CD4-positive, alpha-beta T cell treated with Interleukin-1 beta for 1 hour (primary cell): ENCODE measurements at places on chromosomes 1 and 21.

DNA sequence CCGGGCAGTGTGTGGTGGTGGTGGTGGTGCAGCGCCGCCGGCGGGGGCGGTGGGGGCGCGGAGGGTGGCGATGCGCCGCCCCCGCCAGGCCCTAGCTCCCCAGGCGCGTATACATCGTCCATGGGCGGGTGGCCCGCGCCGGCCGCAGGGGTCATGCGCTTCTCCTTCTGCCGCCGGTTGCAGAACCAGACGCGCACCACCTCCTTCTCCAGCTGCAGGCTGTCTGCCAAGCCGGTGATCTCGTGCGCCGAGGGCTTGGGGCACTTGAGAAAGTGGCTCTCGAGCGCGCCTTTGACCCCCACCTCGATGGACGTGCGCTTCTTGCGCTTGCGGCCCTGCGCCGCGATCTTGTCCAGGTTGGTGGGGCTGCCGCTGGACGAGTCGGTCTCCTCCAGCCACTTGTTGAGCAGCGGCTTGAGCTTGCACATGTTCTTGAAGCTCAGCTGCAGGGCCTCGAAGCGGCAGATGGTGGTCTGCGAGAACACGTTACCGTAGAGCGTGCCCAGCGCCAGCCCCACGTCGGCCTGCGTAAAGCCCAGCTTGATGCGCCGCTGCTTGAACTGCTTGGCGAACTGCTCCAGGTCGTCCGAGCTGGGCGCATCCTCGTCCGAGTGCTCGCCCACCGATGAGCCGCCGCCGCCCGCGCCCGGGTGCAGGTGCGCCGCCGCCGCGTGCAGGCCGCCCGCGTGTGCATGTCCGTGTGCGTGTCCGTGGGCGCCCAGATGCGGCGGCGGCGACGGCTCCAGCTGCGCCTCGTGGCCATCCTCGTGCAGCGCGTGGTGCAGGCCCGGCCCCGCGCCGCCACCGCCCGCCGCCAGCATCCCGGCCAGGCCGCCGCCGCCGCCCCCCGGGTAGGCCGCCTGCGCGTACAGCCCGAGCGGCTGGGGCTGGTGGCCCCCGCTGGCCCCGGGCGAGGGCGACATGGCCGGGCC lies 926 bp downstream of the POU3F1 start:
- no peak for DNase-seq

DNA sequence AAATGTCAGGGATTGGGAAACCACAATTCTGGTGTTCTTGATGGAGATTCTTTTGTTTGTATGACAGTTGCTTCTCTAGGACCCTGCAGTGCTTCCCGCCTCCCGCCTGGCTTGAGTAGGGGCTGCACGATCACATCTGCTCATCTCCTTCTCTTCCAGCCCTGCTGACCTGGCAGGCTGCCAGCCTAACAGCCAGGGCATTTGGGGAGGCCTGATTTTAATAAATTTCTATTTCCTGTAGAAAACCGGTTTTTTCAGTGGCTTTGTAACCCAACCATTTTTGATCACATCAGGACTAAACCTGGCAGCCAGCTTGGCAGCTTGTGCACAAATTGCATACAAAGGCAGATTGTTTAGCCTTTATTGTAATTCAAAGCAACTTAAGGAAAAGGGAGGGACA lies 78.9 kb downstream of the UBE2U start:
- DNase-seq = no peak

DNA sequence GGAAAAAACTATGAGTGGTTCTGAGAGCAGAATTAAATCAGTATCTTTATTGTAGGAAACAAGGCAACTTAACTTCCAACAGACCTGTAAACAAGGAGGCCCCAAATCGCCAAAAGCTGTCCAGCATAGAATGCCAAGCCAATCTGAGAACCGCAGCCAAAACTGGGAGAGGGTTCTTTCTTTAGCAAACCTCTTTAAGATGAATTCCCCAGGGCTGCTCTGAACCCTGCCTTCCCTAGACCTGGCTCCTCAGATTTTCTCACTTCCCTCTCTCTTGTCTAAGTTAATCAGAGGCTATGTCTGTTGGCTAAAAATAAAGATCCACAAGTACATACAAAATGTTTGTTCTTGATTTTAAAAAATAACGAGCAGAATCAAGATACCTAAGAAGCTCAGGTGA lies 141.4 kb downstream of the SMYD3 start:
- no peak for DNase-seq

GRCh38 chr21:44527156-44527982 lies 12.6 kb downstream of the KRTAP10-1 start:
- DNase-seq = no peak

GRCh38 chr1:100713626-100714025 lies 5.9 kb upstream of the VCAM1 start:
- DNase-seq = no peak

- no peak for DNase-seq
Observed at GRCh38 chr1:48222501-48223242, at the start of gene SLC5A9. SLC5A9 (plus strand) TSS chr1:48222716; CDS start chr1:48222737, 21 bp downstream.

- no peak for DNase-seq
Observed at GRCh38 chr1:205535866-205536758, 31.6 kb downstream of the CDK18 start.

DNA sequence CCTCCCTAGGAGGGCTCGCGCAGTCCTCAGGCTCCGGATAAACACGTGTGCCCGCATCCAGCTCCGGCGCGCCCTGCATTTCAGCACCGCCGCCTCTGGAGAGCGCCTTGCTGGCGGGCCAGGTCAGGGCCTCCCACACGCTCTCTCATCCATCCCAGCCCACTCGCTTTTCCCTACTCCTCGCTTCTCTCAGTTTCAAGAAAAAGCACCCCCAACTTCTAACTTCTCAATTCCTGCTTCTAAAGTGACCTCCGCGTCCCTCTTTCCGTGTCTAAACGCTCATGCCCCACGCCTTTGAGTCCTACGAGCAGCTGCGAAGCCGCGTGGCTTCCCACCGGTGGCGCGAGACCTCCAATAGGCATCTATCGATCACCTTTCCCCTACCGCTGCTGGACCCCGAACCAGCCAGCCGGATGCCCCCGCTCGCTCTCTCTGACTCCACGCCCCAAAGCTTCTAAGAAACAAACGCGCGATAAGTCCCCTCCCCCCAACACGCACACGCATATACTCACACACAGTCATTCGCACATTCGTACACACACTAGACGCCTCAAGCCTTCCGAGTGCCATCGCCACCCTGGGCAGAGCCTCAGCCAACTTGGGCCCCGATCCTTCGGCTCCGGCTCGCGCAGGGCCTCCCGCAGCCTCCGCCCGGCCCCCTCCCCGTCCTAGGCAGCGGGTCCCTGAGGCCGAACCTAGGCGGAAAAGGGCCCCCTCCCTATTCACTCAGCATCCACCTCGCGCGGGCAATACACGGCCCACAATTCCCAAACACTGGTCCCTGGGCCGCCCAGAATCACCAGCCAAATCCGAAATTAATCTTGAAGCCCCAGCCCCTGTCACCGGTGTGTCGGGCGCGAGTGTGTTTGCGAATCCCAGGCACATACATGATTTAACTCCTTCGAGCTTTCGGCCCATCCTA lies 1.1 kb downstream of the NMNAT2 start:
- peak; percentile 22 for DNase-seq

DNA sequence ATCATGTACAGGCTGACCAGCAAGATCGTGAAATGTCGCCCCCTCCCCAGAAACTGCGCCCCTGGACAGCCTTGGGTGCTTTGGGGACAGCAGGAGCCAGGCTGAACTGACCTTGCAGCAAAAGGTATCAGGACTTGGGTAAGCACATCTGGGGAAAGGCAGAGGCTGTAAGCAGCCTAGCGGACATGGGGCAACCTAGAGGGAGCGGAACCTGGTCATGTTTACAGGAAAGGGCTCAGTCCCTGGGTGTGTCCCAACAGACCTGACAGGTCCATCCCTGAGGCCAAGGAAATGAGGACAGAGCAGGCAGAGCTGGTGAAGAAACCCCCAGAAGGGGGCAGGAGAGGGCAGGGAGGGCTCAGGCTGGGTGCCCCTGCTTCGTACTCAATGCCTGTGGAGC lies 3.1 kb upstream of the S100A8 start:
- DNase-seq = no peak

DNA sequence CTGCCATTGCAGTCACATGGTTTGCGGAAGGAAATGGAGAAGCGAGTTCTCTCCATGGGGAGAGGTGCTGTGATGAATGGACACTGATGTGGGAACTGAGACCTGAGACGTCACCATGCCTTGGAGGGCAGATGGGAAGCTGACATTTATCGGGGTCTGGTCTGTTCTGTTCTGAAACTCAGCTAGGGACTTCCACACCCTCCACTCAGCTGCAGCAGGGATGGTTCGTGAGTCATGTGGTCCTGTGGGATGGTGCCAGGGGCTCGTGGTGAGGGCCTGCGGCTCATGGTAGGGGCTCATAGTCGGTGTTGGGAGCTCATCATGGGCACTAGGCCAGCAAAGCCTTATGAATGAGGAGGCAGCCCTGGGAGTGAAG lies 6.1 kb downstream of the GPR137B start:
- no peak for DNase-seq

GRCh38 chr1:86750530-86750929 lies 46.2 kb downstream of the SH3GLB1 start:
- no peak for DNase-seq

DNA sequence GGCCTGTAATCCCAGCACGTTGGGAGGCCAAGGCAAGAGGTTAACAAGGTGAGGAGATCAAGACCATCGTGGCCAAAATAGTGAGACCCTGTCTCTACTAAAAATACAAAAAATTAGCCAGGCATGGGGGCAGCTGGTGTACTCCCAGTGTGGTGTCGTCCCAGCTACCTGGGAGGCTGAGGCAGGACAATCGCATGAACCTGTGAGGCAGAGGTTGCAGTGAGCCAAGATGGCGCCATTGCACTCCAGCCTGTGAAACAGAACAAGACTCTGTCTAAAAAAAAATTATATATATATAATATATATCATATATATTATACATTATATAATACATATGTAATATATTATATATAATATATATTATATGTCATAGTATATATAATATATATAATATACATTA lies 249.2 kb upstream of the TPTE start:
- no peak for DNase-seq

DNA sequence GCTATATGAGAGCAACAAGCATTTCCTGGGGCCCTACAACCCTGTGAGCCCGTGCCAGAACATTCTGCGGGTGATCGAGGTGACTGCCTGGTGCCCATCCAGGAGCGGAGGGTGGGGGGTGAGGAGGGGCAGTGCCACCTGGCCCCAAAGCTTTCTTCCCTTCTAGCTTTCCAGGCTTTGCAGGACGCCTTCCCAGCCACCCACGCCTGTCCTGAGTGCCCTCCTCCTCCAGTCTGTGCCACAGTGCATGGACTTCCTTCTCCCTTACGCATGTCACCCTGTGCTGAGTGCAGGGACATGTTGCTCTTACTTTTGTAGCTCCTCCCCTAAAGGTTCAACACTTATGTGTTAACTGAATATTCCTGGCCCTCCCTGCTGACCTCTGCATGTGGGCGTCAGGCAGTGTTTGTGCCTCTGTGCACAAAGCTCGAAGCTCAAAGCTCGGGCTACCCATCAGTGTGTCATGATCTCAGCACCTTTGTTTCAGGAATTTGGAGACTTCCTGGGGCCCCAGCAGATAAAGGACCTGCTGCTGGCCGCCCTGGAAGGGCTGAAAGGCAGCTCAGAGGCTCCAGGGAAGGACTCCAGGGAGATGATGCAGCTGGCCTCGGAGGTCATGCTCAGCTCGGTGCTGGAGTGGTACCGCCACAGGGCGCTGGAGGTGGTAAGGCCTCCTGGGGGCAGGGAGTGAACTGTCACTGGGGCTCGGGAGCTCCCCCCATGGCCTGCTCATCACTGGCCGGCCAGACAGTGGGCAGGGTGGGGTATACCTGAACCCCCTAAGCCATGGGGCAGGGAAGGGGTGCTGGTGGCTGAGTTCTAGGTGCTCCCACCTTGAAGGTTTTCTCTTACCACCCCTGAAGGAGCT lies 36.7 kb upstream of the TTC4 start:
- no peak for DNase-seq

GRCh38 chr1:11568687-11569086 lies 85.5 kb downstream of the FBXO2 start:
- no peak for DNase-seq

DNA sequence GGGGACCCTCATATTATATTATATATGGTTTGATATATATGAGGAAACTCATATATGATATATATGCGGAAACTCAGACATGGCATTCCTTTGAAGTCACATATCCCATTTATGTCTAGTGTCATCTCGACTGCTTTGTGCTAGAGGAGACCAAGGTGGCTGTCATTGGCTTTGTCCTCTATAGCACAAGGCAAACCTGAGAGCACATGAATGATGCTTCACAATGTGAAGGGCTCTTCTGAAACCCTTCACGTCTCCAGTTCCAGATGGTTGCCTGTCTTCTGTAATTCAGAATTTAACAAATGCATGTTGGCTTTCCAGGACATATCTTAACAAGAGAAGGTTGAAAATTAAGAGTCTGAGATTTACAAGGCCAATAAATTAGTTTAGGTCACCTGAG lies 303.6 kb downstream of the BARHL2 start:
- no peak for DNase-seq

GRCh38 chr1:36560621-36561360 lies 78.1 kb upstream of the CSF3R start:
- DNase-seq = no peak

- DNase-seq = no peak
Observed at GRCh38 chr1:53160924-53161378, 18.5 kb upstream of the SLC1A7 start.

GRCh38 chr1:35382107-35382506 lies 113.6 kb downstream of the ZMYM4 start:
- DNase-seq = no peak
